Stimulated activated CD4-positive, alpha-beta T cell treated with anti-CD3 and anti-CD28 coated beads, Interleukin-15, amount 100 ng/mL, for 1 hour (primary cell): ENCODE measurements at places on chromosomes 1 and 21.
A peak's percentile ranks its signal among the peaks of the same experiment; 100 is the strongest.

DNA sequence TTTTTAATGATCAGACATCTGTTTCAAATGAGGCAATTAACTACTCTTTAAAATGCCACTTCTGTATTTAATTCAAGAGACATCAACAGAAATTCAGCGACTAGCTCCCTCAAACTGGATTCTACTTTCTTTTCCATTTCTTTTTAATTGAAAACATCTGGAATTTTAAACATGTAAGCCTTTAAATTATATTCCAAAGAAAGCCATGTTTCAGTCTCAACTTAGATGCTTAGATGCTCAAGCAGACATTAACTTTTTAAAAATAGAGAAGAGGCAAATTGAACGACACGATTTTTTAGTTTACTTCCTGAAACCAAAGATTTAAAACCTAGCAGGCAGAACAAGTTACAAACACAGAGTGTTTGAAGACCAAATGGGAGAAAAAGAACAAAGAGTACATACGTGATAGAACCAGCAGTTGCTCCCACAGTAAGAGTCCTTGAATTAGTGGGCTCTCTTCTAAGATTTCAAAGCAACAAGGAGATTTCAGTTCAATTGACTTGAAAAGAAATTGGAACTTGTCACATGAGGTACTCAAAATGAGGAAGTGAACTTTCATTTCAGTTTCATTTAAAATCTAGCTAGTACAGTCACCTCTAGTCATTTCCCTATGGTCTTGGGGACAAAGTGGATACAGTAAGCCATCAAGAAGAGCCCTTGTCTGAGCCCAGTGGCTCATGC is at the start of gene CTSS:
Gene CTSS, minus strand, starts transcription at position 483 of the 681 bp plus-strand sequence. CDS start 1,015 bp downstream, outside the sequence.
- no peak for DNase-seq

DNA sequence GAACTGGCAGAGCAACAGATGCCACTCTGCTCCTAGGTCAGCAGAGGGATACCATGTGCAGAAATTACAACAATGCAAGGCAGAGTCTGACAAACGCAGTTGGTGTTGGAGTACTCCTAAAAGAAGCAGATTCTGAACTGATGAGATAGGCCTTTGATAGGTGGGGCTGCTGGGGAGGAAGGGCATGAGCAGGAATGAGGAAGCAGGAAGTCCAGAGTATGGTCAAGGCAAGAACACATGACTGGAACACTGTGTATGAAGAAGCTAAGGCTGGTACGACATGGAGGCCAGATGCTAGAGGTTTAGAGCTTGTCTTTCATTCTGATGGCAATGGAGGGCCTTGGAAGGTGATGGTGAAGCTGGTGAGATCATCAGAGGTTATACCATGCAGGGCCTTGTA is 11.5 kb upstream of the THRAP3 start:
- no peak for DNase-seq

DNA sequence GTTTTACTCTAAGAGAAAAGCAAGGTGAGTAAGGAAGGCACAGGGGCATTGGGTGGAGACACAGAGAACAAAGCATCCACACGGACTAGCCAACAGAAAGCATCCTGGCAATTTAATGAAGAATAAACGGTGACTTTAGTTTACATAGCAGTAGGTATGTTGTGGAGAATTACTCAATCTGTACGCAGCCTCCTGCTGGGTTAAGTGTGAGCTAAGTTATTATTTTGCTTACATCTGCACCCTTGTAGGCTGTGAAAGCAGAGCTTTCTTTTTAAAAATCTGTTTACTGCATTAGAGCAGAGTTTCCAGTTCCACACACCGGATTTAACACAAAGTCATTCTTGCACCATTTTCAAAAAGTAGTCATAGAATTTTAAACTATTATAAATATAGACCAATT is 144.5 kb downstream of the AKT3 start:
- no peak for DNase-seq

- DNase-seq, result no peak
Measured at GRCh38 chr21:26710155-26710554, 135.1 kb downstream of the ADAMTS1 start.

- no peak for DNase-seq
Measured at GRCh38 chr1:1907098-1907736, 7.8 kb upstream of the CALML6 start.

DNA sequence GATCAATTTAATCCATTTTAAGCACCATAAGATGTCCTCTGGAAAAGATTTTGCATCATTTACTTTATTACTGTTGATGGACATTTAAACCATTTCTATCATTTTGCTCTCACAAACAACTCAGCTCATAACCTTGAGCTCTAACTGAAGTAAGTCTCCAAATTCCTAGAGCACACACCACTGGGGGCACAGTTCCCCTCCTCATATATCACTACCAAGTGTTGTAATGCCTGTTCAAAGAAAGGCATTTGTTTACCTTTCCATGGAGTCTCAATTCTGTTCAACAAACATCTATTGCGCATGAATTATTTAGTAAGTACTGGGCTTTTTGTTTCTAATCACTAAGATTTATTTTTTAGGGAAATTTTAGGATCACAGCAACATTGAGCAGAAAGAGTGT is 8.9 kb upstream of the OMA1 start:
- no peak for DNase-seq

GRCh38 chr1:10771789-10772188 is 24.7 kb downstream of the CASZ1 start:
- no peak for DNase-seq

DNA sequence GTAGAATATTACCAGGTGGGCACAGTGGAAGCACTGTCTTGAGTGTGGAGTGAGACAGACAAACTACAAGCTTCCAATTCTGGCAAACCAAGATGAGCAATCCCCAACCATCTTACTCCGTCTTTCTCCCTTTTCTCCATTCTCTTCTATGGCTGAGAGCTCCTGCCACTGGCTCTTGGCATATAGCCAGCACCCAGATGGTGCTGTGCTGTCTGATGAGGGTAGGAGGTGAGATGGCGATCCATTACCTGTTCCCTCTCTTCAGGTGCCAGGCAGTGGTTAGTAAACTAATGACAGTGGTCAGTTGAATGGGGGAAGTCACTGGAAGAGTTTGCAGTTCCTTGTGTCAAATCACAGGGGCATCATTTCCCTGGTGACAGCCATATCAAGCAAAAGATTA is 108.4 kb downstream of the FNBP1L start:
- DNase-seq, result no peak

DNA sequence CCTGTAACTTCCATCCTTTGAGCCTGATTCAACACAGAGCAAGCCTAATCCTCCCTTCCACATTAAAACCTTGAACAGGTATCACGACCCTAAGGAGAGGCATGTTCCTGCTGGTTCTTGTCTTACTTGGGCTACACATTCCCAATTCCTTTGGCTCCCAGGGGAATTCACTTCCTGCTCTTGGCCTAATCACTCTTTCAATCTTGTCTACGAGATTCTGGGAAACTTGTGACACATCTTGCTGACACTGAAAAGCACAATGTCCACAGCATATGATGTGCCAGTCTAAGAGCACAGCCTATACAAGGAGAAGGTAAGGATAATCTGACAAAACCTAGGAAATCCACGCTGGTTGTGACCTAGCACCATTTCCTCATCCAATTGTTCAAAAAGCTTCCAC is 163.9 kb downstream of the GABPA start:
- no peak for DNase-seq

DNA sequence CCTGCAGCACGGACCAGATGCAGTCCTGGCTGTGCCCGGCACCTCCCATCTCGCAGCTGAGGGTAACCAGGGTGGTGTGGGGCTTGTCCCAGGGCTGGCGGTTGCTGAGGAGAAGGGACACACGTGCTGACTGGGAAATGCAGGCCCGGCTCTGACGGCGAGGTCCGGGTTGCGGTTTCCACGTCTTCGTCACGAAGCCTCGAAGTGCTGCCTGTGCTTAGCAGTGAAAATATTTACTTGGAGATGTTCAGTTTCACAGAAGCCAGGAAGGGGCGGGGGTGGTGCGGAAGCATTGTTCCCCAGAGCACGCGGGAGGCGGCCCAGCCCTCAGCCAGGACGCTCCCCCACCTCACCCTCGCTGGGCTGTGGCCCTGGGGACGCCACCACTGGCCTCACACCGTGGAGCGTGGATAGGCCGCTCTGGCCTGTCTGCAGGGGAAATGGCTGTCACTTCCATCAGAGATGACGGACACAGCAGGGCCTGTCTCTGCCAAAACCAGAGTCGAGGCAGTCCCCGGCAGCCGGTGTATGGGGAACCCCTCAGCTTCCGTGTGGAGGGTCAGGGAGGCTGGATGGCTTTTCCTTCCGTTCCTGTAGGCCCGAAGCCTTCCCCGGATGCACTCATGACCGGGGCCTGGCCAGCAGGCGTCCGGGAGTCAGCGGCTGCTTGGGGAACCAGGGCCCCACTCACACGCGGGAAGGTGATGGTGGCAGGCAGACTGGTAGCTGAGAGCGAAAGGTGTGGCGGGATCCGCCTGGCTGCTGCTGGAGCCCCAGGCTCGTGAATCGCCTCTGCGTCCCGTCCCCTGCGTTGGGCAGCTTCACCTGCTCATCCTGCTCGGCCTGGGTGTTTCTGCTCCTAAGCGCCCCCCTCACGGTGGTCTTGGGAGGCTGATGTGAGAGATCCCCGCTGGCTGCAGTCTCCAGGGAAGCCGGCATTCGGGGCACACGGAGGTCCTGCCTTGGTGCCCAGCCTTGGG is 14.7 kb upstream of the POFUT2 start:
- DNase-seq, result peak; percentile 53
